ENCODE measurements at places on chromosomes 5 and 9.

GRCh38 chr5:124596595-124597421 is 149.6 kb downstream of the ZNF608 start:
- no peak for DNase-seq

- DNase-seq: no peak
Observed at GRCh38 chr5:91607675-91608074, 224.6 kb upstream of the ARRDC3 start.

- DNase-seq: no peak
Observed at GRCh38 chr9:33414889-33415500, 12.6 kb upstream of the AQP7 start.

- no peak for DNase-seq
Observed at GRCh38 chr9:126793686-126794417, 11.0 kb upstream of the ZBTB43 start.
